ENCODE measurements at places on chromosomes 3 and 15.

GRCh38 chr15:83036253-83036652 lies 24.8 kb upstream of the C15orf40 start:
- DNase-seq = no peak

DNA sequence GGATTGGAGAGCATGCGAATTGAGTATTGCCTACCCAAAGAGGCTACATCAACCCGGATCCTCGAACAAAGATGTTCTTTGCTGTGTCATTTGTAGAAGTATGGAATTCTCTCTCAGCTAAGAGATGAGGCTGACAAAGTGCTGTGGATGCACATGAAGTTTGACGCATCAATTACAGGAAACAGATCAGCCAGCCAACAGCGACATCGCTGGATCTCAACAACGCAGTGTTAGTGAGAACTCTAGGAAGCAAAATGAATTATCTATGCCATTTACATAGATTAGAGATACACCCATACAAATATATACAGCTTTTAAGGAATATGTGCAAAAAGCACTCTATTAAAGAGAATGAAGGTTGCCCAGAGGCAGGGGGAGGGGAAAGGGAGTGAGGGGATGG lies 160.6 kb upstream of the RGMA start:
- no peak for DNase-seq

DNA sequence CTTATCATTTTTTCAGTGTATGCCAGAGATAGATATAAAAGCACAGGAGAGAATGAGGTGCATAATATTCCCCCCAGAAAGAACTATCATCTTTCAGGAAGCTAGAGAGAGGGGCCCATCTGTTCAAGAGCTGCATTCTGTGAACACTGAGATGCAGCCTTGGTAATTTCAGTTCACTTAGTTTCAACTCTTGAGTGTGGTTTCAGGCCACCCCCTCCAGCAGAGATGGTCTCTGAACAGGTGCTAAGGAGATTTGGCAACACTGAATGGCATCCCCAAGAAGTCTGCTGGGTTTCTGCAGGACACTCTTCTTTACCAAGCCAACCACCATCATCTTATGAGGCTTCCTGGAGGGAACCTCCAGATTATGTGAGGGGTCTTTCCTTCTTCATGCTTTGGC lies 30.4 kb upstream of the LIMD1 start:
- DNase-seq = no peak

GRCh38 chr3:109563149-109563548 lies 225.8 kb upstream of the DPPA4 start:
- DNase-seq = no peak

DNA sequence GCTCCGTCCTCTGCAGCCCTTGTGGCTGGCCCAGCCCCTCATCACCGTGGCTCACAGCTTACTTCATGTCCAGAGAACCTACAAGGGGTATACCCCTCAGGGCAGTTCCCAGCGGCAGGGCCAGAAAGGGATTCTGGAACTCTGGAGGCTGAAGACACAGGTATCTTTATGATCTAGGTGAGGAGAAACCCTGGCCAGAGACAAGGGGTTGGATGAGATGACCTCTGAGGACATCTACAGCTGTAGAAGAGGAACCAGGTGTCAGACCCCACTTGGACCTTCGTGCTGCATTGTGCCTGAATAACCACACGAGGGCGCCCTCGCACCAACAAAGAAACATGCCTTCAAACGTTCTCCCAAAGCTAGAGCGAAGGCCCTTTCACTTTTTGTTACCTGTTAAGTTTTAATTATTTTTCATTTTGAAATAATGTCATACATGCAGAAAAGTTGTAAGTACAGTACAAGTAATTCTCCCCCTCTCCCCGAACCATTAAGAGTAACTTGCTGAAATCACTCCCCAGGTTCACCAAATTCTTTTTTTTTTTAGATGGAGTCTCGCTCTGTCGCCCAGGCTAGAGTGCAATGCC lies 118.7 kb upstream of the SMAD3 start:
- peak; percentile 44 for DNase-seq

DNA sequence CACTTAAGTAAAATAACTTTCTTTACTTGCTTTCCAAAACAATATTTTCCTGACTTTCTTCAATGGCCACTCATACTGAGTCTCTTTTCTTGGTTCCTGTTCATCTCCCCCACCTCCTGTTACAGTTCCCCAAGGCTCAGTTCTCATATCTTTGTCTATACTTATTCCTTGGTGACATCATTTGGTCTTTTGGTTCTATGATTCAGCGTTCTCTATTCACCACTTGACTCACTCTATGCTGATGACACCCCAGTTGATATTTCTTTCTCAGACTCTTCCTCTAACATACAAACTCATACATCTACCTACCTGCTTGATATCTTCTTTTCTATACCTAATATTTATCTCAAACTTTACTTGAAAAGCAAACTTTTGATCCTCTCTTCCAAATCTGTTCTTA lies 85.0 kb upstream of the P3H2 start:
- DNase-seq = no peak

- no peak for DNase-seq
These were observed at the start of gene TERB2 for GRCh38 chr15:44956388-44956787. Gene TERB2, plus strand, starts transcription at chr15:44956687. Its CDS starts 32 bp downstream, at chr15:44956719.

- DNase-seq = no peak
These were observed 344.7 kb downstream of the CHL1 start for GRCh38 chr3:541062-541801.

GRCh38 chr3:38229036-38229435 lies 36.6 kb upstream of the SLC22A13 start:
- DNase-seq = no peak

- DNase-seq = no peak
These were observed 35.8 kb downstream of the ATP2B2 start for GRCh38 chr3:10469441-10470119.

DNA sequence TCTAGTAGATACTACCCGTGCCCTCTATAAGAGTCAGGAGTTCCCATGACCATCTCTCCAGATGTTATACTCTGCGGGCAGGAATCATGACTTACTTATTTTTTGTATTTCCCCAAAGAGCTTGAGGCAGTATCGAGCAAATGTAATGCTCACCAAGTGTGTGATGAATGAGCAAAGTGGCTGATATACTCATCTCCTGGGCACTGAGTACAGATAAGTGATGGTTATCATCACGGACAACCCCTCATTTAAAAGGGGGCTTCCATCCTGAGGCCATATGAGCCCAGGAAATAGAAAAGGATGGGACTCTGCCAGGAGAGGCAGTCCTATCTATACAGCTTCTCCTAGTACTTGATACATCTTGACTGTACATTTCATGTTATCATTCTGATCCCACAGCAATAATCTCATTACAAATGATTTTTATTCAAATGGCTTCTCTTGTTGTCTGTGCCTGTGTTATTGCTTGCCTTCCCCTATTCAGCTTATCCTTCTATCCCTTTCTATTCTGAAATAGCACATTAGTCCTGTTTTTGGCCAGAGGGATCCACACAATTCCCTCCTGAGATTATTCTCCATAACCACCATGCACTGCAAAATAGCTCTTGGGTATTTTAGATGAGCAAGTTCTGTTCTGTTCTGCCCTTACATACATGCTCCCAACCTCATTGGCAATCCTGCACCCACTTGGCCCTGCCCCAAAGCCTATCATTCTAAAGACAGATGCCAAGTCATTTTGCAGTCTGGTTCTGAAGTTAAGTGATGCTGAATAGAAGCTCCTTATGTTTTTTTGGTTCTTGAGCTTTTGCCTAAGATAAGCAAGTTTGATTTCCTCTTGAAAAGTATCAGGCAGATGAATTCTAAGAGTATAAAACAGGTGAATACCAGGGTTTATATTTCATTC lies 48.0 kb upstream of the MRPL3 start:
- DNase-seq = no peak

- no peak for DNase-seq
These were observed 44.1 kb upstream of the CMTM7 start for GRCh38 chr3:32347343-32348125.

GRCh38 chr3:122183893-122184590 lies 574 bp downstream of the CASR start:
- no peak for DNase-seq

DNA sequence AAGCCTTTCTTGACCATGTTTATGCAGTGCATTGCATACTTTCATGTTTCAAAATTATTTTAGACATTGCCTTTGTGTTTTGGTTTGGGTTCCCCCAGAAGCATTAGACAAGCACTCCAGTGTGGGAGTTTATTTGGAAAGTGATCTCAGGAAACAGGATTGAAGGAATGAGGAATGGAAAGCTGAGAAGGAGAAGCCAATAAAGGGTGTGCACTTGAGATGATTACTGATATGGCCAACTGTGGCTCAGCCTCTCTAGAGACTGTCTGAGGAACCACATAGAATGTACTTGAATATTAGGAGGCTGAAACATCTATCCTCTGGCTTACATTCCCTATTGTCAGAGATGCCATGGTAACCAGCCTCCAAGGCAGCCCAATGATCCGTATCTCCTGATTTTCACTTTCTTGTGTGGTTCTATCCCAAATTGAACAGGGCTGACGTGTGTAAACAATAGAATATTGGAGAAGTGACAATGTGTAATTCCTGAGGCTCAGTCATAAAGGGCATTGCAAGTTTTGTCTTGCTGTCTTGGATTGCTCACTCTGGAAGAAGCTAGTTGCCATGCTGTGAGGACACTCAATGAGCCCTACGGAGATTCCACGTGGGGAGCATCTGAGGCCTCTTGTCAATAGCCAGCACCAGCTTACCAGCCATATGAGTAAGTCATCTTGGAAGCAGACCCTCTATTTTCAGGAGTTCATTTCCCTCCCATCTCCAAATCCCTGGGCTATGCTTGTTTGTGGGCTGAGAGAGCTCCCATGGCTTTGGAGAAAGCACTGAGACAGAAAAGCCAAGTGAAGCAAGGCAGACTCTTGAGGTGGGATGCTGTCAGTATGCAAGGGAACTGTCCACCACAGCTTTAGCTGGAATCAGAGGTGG lies 84.7 kb downstream of the SCN11A start:
- no peak for DNase-seq

DNA sequence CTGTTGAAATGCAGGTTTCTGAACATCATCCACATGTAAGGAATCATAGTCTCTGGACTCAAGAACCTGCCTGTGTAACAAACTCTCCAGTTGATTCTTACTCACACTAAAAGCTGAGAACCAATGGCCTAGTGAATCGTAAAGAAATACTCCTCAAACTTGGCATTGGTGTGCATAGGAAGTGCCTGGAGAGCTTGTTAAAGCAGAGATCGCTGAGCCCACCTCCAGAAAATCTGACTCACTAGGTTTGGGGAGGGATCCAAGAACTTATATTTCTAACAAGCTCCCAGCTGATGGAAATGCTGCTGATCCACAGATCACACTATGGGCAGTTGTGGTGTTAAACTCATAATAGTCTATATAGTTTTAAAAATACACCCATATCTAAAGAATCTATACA lies 55.8 kb upstream of the LMCD1 start:
- no peak for DNase-seq

GRCh38 chr15:31153531-31153930 lies 52.0 kb upstream of the TRPM1 start:
- no peak for DNase-seq

- DNase-seq = peak; percentile 5
These were observed 222.5 kb downstream of the SNRPN start for GRCh38 chr15:25176991-25177954.

- no peak for DNase-seq
These were observed 55.8 kb downstream of the OSBPL10 start for GRCh38 chr3:31925271-31925630.

DNA sequence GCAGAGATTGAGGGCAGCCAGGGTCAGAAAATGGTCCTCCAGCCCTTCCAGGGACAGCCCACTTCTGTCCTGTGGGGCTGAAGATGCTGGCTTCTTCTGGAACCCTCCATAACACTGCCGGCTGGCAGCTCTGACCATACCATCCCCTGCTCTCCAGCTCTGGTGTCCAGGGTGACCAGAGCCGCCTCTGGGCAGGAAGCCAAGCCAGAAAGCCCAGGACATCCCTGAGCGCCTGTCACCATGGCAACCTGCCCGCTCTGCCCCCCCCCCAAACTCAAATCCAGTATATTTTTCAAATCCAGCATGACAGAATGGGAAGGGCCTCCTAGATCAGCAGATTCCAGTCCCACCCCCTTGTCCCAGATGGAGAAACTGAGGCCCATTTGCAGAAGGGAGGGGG lies 420 bp upstream of the TMIE start:
- DNase-seq = peak; percentile 36

DNA sequence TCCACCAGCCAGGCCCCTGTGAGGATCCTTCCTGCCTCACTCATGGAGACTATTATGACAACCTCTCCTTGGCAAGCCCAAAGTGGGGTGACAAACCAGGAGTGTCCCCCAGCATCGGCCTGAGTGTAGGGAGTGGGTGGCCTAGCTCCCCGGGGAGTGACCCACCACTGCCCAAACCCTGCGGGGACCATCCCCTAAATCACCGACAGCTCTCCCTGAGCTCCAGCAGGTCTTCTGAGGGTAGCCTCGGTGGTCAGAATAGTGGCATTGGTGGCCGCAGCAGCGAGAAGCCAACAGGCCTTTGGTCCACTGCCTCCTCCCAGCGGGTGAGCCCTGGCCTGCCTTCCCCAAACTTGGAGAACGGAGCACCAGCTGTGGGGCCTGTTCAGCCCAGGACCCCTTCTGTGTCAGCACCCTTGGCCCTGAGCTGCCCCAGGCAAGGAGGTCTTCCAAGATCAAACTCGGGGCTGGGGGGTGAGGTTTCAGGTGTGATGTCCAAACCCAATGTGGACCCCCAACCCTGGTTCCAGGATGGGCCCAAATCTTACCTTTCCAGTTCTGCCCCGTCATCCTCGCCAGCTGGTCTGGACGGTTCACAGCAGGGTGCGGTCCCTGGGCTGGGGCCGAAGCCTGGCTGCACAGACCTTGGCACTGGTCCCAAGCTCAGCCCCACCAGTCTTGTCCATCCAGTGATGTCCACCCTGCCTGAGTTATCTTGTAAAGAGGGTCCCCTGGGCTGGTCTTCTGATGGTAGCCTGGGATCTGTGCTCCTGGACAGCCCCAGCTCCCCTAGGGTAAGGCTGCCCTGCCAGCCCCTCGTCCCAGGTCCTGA lies 1.0 kb downstream of the LIMD1 start:
- DNase-seq = no peak

- no peak for DNase-seq
These were observed 1.0 kb downstream of the HGD start for GRCh38 chr3:120681018-120681417.

- peak; percentile 8 for DNase-seq
These were observed 218.6 kb downstream of the SNRPN start for GRCh38 chr15:25173241-25174028.

- DNase-seq = no peak
These were observed 577.3 kb downstream of the VGLL3 start for GRCh38 chr3:86413645-86414044.

- DNase-seq = no peak
These were observed 31.9 kb downstream of the MYL3 start for GRCh38 chr3:46831316-46831715.

- DNase-seq = no peak
These were observed 6.0 kb downstream of the PLOD2 start for GRCh38 chr3:146154995-146155394.

GRCh38 chr3:145952536-145952935 lies 208.4 kb downstream of the PLOD2 start:
- DNase-seq = no peak

All from head of caudate nucleus (tissue), 42 donors.